ENCODE measurements at places on chromosomes 11 and 22.
A peak's percentile ranks its signal among the peaks of the same experiment; 100 is the strongest.

DNA sequence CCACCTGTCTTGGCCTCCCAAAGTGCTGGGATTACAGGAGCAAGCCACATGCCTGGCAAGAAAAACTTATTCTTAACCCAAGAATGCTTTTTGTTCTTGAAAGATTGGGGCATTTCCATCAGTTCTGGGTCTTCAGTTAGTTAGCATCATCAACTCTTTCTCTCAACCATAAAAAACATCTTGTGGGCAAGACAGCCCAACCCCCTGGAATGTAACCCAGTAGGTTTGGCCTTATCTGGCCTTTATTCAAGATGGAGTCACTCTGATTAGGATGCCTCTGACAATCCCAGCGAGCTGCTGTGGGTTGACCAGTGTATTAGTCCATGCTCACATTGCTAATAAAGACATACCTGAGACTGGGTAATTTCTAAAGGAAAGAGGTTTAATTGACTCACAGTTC lies 9.2 kb upstream of the TPCN2 start:
- DNase-seq = no peak

- no peak for DNase-seq
These were observed 126.0 kb upstream of the CADM1 start for GRCh38 chr11:115630214-115630613.

- DNase-seq = no peak
These were observed 189.7 kb downstream of the MIAT start for GRCh38 chr22:26847046-26847445.

DNA sequence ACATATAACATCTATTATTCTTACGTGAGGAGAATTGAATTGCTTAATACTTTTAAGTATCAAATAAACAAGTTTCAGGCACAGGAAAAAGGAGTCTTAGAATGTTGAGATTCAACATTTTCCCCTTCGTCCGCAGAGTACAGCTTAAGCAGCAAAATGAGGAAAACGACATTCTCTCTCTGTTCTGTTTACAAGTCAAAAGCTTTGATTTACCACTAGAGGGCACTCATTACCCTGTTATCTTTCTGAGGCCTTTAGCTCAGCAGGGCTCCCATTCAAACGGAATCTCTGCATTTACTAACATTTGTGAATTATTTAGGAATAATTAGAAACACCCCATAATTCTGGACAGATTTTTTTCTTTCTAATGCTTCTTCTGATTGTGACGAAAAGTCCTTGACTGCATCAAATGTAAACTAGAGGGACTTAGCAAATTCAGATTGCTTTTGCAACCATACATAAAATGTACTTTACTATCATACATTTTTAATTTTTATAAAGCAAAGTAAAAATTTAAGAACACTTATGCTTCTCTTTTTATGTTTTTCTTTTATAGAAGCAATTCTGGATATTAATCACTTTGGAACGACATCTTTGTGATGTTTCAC lies 75.0 kb downstream of the JRKL start:
- DNase-seq = peak; percentile 86

- DNase-seq = no peak
These were observed at the start of gene RASSF10 for GRCh38 chr11:13008625-13009475. RASSF10 (plus strand) TSS chr11:13009316; CDS start chr11:13009577, 261 bp downstream.

DNA sequence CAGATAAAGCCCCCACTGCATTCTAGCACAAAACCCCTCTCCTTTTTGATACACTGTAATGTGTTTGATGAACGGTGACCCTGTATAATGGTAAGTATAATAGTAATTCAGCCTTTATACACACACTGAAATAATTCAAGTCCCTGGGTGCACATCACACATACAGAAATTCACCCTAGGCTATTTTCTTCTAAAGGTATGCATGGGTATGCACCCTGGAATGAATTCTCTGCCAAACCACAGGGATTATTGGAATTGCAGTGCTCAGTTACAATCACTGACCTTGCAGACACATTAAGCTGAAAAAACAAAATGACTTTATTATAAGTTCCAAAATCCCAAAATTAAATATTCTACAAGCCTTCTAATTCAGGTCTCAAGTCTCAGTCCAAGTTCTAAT lies 245.9 kb upstream of the FAT3 start:
- no peak for DNase-seq

- no peak for DNase-seq
These were observed 120.7 kb downstream of the PLEKHA7 start for GRCh38 chr11:16893456-16894066.

DNA sequence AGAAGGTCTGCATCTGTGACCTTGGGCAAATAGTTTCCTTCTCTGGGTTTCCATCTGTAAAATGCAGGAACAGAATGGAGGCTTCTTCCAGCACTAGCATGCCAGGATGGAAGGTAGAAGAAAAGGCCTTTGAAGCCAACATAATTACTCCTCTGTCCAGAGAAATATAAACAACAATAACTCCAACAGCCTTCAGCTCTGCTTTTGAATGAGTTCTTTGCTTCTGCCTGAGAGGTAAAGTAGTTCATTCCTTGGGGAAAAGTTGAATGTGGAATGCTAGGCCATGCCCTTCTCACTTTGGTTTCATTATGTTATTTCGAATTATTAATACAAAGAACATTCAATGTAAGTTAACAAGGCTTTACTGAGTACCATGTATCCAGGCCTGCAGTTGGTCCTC lies 61.2 kb upstream of the BLID start:
- DNase-seq = no peak

DNA sequence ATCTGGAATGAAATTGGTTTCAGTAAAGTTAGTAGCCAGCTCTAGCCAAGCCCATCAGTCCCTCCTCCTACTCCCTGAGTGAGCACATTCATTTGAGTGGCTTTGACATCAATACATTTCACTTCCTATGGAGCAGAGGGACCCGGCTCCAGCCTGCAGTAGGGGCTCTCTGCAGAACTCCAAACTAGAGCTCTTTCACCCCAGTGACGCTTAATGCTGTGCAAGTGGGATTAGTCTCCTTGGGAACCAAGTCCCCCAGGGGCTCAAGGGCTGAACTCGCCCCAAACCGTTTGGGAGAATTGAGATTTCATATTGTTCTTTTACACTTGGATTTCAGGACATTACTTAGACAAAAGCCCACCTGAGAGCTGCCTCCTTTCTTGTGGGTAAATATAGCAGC lies 4.4 kb upstream of the FAM181B start:
- no peak for DNase-seq
